ELR (cell line): ENCODE measurements at places on chromosomes 11 and 22.
A peak's percentile ranks its signal among the peaks of the same experiment; 100 is the strongest.

DNA sequence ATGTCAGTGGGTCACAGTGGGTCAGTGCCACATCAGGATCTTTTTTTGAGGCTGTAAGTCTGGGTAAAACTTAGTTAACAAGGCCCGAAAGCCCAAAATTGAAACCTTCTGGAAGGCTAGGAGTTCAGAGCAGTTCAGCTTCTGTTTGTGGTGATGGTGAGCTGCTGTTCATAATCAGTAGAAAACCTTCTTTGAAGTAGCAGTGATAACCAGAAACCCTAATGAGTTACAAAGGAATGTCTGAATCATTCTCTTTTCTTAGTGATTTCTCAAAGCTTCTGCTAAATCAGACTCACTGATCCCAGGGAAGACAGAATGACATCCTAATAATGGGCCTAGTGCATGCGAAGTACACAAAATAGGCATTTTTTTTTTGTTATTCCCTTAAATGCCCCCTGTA, 124.7 kb downstream of the PARVA start:
- DNase-seq, result peak; percentile 30

DNA sequence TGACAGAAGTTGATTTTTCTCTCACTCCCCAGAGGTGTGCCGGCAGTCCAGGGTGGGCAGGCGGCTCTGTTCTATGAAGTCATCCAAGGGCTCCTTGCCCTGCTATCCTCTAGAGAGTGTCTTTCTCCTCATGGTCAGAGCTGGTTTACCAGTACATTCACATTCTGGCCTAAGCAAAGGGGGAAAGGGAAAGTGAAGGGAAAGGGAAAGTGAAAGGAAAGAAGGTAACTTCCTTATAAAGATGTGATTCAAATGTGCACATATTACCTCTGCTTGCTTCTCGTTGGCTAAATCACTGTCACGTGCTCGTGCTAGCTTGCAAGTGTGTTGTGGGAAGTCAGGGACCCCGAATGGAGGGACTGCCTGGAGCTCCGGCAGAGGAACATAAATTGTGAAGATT, 2.9 kb upstream of the HTATIP2 start:
- peak; percentile 47 for DNase-seq

DNA sequence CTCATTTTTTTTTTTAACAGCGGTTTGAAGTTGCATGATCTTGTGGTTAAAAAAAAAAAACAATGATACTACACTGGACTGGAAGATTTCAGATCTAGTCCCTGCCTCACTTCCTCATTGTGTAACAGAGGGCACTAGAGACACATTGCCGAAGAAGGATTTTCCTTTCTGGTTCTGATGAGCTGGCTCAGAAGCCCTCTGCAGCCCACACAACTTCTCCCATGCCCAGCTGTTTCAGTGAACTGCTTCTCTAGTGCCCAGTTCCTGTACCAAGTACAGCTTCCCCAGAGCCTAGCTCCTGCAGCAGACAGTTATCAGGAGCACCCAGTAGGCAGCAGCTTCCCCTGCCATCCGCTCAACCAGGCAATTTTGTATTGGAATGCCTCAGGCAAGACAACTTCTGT, 29.5 kb upstream of the ANO5 start:
- no peak for DNase-seq

DNA sequence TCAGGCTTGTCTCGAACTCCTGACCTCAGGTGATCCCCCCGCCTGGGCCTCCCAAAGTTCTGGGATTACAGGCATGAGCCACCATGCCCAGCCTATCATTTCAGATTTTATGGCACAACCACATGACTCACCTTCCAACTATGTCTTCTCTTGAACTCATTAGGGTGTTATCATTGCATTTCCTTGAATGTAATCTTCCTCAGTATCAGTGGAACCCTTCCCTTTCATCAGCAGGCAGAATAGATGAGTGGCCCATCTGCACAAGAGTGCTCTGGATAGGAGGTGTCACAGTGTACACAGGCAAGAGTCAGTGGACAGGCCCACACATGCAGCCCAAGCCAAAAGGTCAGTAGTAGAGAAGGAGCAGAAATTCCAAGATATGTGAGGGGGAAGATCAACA, 29.1 kb upstream of the AQP11 start:
- DNase-seq, result peak; percentile 86

GRCh38 chr11:113436672-113437252, 38.4 kb downstream of the DRD2 start:
- no peak for DNase-seq

DNA sequence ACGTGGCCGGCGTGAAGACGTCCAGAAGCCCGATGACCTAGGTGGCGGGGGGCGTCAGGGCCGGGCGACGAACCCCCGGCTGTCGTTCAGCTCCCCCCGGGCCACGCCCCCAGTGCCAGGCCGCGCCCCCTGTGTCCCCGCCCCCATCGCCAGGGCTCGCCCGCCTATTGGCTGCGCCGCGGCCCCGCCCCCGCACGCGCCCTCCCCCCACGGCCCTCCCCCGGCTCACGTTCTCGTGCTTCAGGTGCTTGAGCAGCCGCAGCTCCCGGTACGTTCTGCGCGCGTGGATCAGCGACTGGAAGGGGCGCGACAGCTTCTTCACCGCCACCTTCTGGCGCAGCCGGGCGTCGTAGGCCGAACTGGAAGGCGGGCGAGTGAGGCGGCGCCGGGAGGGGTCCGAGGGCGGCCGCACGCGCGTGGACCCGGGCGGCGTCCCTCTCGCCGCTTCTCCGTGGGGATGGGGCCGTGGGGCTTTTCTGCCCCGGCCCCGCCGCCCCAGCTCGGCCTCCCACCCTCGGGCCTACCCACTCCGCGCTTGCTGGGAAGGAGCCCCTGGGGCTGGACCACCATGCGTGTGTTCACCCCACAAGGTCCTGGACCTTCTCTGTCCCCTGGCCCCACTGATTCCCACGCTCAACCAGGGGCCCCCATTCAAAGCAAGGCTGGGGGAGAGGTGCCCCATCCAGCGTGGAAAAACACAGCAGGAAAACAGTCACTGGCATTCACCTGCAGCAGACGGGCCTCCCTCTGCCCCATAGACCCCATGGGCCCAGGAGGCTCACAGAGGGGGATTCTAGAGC, 2.4 kb downstream of the MAPK11 start:
- peak; percentile 47 for DNase-seq

GRCh38 chr22:27507935-27508526, 293.5 kb downstream of the MN1 start:
- DNase-seq, result peak; percentile 75

DNA sequence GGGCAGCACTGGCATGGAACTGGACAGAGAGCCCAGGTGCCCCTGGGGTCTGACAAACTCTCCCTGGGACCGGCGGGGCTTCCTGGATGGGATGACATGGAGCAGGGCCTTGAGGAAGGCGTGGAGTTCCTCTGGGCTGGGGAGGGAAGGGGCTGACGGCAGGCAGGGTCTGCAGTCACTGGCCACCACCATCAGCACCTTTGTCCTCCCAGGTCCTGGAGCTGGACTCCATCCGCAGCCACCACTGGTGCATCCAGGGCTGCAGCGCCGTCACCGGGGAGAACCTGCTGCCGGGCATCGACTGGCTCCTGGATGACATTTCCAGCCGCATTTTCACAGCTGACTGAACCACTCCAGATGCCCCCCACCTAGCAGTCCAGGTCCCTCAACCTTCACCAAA, 5.7 kb upstream of the SNX15 start:
- DNase-seq, result no peak

DNA sequence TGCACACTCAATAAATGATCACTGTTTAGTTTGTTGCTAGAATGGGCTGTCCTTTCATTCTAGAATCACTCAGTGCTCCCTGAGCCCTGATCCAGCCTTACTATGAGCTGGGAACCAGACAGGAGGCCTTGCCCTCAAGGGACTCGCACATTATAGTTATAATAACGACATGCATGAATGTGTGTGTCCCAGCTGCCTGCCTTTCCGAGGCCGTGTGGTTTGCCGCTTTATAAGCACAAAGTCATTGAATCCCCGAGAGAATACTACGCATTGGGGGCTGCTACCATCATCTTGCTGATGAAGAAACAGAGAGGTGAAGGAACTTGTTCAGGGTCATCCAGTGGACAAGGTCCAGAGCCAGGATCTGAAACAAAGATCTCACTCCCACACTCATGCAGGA, 75.7 kb downstream of the NFAM1 start:
- DNase-seq, result no peak

GRCh38 chr11:126949066-126949891, 51.3 kb downstream of the KIRREL3 start:
- peak; percentile 79 for DNase-seq

GRCh38 chr11:114178656-114179055, 117.5 kb upstream of the NNMT start:
- no peak for DNase-seq

- no peak for DNase-seq
Measured at GRCh38 chr11:46855863-46856262, 9.8 kb upstream of the CKAP5 start.

DNA sequence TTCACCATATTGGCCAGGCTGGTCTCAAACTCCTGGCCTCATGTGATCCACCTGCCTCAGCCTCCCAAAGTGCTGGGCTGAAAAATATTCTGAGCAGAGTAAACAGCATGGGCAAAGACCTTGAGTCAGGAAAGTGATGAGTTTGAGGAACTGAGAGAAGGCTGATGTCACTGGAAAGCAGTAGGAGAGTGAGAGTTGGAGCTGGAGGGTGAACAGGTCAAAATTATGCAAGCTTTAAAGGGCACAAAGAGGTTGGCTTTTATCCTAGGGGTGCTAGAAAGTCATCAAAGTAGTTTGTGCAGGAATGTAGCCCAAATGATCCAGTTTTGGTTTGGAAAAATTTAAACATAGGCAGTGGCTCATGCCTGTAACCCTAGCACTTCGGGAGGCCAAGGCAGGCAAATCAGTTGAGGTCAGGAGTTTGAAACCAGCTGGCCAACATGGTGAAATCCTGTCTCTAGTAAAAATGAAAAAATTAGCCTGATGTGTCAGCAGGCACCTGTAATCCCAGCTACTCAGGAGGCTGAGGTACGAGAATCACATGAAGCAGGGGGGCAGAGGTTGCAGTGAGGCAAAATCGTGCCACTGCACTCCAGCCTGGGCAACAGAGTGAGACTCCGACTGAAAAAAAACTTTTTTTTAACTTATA, 44.7 kb upstream of the CXCR5 start:
- no peak for DNase-seq

DNA sequence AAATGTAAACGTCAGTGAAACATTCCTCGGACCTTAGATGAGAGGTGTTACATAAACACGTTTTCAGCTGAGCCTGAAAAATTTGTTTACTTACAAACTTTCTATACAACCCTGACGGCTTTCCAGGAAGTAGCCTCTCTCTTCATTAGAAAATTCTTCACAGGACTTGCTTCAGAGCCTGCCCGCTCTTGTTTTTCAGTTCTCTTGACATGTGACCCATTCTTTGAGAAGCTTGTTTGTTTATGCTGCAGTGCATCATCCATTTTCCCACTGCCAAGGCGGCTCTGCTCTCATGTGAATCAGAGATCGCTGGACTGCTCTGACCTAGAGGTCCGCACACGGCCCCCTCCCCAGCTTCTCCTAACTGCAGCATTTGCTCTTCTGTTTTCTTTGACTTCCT, 47.9 kb upstream of the ARHGAP42 start:
- DNase-seq, result peak; percentile 7

DNA sequence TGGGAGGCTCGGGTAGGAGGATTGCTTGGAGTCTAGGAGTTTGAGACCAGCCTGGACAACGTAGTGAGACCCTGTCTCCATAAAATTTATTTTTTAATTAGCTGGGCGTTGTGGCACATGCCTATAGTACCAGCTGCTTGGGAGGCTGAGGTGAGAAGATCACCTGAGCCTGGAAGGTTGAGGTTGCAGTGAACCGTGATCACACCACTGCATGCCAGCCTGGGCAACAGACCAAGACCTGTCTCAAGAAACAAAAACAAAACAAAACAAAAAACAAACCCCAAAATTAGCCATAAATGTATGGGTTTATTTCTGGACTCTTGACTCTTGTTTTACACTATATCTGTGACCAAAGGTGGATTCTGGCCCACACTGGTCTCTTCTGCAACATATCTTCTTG, 41.6 kb downstream of the EIF3F start:
- DNase-seq, result no peak

GRCh38 chr11:118648291-118648690, 31.2 kb downstream of the TREH start:
- no peak for DNase-seq

GRCh38 chr22:26610072-26610958, 7.5 kb downstream of the CRYBB1 start:
- peak; percentile 92 for DNase-seq

DNA sequence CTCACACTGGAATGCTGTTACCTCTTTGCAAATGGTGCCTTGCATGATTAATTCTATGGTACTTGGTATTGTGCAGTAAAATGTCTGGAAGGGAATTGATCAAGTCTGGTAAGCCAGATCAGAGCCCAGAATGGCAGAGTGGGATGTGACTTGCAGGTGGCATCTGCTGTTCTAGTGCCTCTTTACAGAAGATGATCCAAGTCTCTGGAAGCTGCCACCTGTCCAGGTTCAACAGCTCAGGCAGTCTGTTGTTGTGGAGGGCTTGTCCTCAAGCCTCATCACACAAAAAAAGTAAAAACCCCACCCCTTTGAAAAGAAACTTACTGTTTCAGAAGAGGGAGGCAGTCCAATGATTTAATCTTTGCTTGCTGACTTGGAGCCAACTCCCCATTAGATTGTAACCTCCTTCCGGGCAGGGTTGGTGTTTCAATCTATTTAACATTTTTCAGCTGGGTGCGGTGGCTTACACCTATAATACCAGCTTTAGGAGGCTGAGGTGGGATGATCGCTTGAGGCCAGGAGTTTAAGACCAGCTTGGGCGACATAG, 17.1 kb downstream of the ZNRF3 start:
- no peak for DNase-seq

- DNase-seq, result peak; percentile 58
Measured at GRCh38 chr22:46233231-46233630, 16.9 kb downstream of the CDPF1 start.

GRCh38 chr11:2271077-2271326, 614 bp upstream of the ASCL2 start:
- no peak for DNase-seq

DNA sequence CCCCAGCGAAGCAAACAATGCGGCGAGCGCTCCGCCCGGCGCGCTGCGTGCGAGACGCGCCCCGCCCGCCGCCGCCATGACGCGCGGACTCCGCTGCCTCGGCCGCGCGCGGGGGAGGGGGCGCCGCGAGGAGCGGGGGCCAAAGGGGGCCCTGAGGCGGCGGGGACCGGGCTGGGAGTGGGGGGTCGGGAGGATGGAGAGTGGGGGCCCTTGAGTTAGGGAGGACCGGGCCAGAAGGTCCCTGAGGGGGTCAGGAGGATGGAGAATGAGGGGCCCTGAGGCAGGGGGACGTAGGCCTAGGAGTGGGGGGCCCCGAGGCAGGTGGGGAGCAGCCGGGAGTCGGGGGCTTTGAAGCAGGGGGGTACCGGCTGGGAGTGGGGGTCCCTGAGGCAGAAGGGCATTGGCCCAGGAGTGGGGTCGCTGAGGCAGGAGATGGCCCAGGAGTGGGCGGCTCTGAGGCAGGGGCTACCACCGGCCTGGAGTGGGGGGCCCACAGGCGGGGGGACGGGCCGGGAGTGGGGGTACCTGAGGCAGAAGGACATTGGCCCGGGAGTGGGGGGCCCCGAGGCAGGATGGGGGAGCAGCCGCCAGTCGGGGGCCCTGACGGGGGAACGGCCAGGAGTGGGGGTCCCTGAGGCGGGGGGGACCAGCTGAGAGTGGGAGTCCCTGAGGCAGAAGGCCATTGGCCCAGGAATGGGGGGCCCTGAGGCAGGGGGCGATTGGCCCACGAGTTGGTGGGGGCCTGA, at the start of gene BRD1:
TSS of gene BRD1 (minus strand) at position 21 of the 746 bp plus-strand sequence. CDS start 3,556 bp downstream, outside the sequence.
- DNase-seq, result peak; percentile 77

GRCh38 chr11:2666828-2667570, 32.8 kb downstream of the KCNQ1OT1 start:
- no peak for DNase-seq

GRCh38 chr22:19895160-19895849, 40.6 kb upstream of the GNB1L start:
- no peak for DNase-seq
